ENCODE measurements at places on chromosomes 7 and 10.
A peak's percentile ranks its signal among the peaks of the same experiment; 100 is the strongest.

GRCh38 chr7:123823898-123824753, 20.8 kb upstream of the HYAL4 start:
- peak; percentile 2 for DNase-seq

- DNase-seq, result no peak
Measured at GRCh38 chr7:121244120-121244870, 84.5 kb upstream of the WNT16 start.

GRCh38 chr7:130891254-130892094, 157.5 kb upstream of the KLF14 start:
- DNase-seq, result no peak

- DNase-seq, result no peak
Measured at GRCh38 chr10:131980321-131980720, 1.4 kb downstream of the BNIP3 start.

DNA sequence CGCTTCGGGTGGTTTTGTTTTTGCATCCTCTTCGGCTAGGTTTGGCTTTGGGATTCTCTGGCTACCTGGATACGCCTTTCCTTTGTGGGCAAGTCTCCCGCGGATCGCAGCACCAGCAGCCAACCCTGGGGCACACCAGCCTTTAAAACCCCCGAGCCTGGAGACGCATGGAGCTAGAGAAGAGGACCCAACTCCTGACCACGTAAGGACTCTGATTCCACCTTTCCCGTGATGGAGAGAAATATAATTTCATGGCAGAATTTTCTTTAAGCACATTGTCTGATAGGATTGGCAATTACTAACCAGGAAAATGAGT, 535.4 kb upstream of the GALNT17 start:
- DNase-seq, result no peak

DNA sequence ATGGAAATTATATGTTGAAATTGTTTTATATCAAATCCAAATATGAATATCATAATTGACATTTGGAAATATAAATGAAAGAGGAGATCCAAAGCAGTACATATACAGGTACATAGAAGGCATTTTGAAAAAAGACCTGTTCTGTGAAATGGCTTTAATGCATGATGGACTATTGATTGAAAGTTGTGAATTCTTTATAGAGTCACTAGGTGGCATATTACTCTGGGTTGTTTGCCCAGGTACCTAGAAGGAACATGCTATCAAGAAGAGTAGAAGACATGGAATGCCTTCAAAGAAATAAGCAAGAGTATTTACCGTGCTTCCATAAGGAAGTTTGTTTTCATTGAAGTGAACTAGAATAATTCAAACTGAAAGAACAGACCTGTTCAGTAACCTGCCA, 160.0 kb upstream of the ANK3 start:
- no peak for DNase-seq

GRCh38 chr7:140402178-140402835, 1.6 kb upstream of the RAB19 start:
- no peak for DNase-seq

DNA sequence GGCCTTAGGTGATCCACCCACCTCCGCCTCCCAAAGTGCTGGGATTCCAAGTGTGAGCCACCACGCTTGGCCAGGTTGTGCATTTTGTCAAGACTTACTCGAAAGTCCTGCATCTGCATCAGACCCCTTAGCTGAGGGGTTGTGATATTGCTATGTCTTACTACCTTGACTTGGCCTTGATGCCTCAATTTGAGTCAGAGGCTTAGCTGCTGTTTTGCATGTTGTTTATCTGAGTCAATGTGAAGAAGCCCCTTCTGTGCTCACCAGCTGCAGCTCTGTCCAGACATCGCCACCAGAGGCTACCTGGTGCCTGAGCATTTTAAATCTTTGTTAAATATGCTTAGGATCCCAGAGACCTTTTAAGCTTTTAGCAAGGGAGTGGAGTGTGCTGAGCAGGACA, 18.1 kb downstream of the UBE2D4 start:
- DNase-seq, result no peak

DNA sequence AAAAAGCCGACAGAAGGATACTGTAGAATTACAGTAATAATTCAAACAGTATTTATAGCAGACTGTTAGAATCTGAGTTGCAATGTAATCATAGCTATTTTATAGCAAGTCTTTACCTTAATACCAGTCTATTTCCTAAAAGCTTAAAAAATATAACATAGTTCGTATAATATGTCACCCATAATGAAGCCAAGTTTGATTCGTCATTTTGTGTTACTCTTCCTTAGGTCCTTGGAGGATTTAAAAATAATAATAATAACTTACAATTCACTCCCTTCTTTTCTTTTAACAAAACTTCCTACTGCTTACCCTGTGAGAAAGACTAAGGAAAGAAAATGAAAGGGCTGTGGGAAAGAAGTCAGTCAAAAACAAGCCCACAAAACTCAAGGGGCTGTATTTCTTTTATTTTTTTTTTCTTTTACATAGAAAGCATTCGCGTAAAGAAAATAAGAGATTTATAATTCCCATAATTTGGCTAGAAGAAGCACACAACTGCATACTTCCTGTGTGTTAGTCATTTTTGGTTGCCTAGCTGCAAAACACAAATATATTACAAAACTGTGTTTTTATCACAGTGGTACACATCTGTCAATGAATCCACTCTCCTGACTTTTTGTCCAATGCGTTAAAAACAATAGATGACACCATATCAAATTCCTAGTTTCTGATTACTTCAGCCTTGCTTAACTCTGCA, 187.2 kb upstream of the CELF2 start:
- no peak for DNase-seq

GRCh38 chr10:80465451-80465835, 11.3 kb downstream of the TSPAN14 start:
- DNase-seq, result no peak

DNA sequence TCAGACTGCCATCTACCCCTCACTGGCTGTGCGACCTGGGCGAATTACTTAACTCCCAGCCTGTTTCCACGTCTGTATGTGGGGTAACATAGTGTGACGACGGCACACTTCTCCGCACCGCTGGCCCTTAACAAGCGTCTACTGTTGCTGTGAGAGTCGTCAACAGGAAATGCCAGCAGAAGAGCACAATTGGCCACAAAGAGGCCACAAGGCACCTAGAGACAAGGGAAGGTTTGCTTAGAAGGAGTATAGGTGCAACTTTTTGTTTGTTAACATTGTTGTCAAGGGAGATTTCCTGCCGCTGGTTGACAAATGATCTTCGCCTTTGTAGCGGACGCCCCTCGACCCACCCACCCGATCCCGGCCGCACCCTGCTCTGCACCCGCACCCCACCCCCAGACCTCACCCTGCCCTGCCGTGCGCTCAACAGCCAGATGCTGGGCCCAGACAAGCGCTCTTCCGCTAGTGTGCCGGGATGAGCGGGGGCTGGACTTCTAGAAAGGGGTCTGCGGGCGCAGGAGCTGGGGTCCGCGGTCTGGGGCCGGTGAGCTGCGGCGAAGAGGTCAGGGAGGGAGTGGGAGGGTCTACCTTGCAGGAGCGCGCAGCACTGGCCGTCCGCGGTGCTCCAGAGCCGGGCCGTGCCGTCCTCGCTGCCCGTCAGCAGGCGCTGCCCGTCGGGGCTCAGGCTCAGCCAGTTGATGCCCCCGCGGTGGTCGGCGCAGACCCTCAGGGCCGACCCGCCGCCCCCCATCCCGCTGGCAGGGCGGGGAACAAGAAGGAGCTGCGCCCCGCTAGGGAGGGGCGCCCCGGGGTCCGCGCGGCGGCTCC, 785 bp downstream of the WDR86 start:
- peak; percentile 22 for DNase-seq

DNA sequence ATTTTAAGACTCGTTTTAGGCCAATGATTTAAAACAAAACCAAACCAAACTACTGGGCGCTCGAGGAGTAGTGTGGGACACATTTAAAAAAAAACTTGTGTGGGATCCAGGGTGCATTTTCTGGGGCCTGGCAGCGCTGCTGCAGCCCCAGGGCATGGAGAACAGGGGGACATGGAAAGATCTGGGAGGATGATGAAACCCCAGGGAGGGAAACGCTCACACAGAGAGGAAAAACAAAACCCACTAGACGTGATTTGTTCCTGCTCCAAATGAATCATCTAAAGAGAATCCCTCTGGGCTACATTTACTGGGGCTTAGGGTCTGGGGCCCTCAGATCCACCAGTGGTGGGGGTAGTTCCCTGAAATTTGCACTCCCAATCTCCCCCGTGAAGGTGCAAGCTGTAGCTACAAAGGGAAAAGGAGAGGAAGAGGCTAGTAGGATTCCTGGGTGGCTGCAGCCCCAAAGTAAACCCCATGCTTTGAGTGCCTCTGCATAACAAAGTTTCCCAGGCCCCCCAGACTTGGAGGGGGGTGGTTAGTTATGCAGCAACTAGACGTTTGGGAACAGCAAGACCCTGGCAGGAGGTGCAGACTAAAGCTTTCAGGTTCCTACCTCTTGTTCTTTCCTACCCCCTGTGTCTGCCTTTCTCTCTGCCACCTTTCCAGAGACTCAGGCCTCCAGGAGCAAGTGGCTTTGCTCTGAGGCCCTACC, 14.5 kb upstream of the HOXA13 start:
- DNase-seq, result no peak

GRCh38 chr7:113715981-113716856, 202.6 kb downstream of the PPP1R3A start:
- DNase-seq, result no peak

DNA sequence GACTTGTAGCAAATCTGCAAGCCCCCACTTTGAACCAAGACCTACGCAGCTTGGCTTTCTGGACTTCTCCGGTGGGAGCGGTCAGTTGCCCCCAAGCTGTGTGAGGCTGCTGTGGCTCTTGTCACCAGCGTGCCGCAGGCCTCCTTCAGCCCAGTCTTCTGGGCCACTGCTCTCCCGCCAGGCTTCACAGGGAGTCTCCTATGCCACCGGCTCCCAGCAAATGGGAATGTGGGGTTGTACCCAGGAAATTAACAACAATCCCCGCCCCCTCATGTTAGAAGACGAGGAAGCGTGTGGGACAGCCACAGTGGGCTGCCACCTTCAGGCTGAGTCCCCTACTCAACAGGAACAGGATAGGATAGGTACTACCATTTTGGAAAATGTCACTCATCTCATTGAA, 4.2 kb downstream of the WDR86 start:
- DNase-seq, result no peak

- no peak for DNase-seq
Measured at GRCh38 chr10:8275911-8276310, 221.4 kb downstream of the GATA3 start.

DNA sequence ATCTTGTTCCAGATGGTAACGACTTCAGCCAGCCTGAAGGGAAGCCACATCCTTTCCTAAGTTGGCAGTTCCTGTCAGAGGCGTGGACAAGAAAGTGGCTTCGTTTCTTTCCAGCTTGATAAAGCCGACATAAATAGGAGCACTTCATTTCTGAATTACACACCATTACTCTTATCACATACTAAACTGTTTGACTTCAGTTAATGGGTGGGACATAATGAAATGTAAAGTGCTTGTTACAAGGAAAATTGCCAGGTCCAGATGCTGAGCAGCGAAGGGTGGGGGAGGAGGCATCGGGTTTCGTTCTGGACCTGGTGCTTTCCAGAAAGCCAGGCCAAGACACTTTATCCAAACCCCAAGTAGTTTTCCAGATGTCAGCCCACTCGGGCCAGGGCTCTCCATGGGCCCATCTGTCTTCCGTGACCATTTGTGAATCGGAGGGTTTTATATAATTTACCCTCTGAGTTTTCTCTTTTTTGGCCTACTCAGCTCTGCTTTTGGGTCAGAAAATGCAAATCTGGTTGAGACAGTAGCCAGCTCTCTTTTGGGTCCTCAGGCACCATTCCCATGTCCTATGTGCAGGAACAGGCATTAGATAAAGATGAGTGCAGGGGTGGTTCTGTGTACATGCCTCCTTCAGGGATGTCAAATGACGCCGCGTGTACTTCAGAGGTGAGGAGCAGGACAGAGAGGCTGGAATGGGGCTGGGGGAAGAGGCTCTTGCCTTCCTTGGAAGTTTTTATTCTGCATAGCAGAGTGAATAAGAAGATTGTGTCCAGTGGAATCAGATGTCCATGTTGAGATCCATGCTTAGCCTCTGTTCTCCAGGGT, 90.2 kb downstream of the TACC2 start:
- no peak for DNase-seq

GRCh38 chr10:92327445-92328433, 36.8 kb downstream of the MARCHF5 start:
- no peak for DNase-seq

GRCh38 chr7:45972629-45973312, 51.7 kb upstream of the IGFBP3 start:
- no peak for DNase-seq

DNA sequence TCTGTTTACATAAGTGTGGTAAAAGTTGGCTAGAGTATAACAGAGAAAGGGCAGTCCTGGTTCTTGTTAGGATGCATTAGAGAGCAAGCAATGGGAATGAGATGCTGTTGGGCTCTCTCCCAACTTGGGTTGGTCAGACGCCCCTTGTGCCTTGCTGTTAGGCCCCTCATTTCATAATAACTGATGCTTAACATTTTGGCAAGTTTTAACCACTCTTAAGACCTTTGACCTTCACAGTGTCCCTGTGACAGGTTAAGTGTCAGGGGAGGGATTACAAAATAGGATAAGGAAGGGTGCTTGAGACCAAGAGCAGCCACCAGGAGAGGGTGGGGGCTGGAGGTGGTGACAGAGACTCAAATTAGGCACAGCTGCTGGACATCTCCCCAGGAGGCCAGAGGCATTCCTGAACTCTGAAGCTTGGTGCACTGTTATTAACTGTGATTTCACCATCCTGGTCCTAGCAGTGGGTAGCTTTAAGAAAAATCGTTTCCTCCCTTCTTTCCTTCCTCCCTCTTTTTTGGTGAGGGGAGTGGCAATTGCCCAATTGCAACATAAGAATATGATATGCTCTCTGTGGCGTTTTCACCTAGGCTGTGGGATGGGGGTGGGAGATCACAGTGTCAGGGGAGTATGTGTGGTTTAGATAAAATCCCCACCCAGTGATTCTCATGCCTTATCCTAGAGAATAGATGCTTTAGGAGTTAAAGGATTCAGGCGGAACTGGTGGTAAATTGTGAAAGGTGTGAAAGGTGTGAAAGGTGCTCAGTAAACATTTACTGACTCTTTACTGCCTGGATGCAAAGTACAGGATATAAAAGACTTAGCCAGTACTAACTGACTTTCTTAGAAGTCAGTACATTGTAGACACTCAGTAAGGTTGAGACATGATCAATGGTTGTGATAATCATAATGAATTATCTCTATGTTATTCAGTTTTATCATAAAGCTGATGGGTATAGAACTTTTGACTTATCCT, 270.5 kb downstream of the BICC1 start:
- DNase-seq, result no peak

DNA sequence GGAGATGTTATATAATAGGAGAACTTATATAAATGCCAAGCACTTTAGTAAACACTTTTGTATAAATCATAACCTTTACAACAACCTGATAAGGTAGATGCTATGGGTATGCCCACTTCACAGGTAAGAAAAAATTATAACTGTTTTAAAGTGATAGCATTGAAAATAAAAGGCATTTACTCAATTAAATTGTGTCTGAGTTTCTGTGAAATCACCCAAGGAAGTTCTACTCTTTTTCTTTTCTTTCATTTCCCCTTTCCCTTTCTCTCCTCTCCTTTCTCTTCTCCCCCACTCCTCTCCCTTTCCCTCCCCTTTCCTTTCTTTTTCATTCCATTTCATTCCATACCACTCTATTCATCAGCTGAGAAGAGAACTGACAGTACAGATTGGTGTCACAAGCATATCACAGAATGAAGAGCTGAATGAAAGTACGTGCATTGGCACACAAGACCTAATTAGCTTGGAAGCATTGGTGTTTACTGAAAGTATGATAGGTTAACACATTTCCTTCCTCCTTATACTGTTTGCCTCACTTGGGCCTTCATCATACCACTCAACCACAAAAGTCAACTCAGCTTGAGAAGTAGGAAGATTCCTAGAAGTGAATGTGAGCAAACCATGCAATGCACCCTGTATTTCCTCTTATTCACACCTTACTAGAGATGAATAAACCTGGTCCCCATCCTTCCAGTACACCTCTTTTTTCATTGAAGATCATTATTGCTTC, 117.9 kb upstream of the AGR3 start:
- no peak for DNase-seq

Data from GM12892 (cell line).